ENCODE measurements at places on chromosomes 1 and 21.

- no peak for DNase-seq
Observed at GRCh38 chr1:248733566-248733965, 22.0 kb downstream of the LYPD8 start.

DNA sequence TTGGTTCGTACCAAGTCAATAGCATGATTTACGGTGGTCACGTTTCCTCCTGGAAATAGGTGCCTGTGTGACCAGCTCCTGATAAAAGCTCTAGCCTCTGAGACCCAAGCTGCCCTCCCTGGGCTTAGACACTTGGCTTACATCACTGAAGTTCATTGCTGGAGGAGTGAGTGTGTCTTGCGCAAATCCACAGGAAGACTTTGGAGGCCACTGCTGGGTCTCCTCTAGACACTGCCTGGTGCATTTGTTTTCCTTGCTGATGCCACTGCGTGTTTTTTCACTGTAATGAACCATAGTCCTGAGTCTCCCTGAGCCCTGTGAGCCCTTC, 230.6 kb downstream of the DSCAM start:
- DNase-seq, result no peak

- no peak for DNase-seq
Observed at GRCh38 chr1:114021665-114022099, 42.4 kb downstream of the OLFML3 start.

GRCh38 chr1:181089017-181089675, 646 bp downstream of the IER5 start:
- no peak for DNase-seq

DNA sequence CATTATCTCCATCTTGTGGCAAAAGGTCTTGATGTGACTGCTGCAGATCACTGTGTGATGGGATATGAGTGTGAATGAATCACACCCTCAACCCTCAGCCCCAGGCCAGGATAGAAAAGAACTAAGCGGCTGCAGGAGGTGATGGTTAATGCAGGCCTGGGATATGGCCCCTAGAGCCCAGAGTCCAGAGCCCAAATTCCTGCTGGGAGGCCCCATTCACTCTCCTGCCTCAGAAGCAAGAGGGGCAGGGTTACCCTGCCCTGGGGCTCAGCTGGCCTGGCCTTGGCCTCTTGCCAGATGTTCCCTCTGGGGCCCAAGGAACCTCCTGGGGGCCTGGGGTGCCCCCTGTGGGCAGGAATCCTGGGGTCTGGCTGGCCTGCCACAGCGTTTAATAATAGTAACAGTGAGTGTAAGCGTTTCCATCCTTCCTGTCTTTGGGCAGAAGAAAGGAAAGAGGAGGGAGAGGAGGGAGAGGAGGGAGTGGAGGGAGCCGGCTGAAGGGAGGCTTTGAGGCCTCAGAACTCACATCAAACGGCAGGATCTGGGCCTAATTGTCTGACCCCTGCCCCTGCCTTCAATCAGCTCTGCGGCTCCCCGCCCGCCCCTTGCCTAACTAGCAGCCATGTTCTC, 26.2 kb downstream of the DMAP1 start:
- DNase-seq, result no peak

DNA sequence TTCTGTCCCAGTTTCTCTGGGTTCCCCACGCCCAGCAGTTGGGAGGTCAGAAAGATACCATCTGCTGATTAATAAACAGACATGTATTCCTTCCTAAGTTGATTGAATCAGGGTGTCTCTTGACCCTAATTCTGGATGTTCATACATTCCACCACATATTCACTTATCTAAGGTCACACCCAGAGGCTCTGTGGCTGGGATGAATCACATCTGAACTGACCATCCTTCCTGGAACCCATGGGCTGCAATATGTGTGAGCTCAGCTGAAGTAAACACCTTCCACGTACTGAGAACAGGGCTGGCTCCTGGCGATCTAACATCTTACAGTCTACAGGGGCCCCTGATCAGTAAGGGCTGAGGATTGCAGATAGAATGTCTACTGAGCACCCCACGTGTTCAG, 20.5 kb upstream of the TRABD2B start:
- DNase-seq, result no peak

DNA sequence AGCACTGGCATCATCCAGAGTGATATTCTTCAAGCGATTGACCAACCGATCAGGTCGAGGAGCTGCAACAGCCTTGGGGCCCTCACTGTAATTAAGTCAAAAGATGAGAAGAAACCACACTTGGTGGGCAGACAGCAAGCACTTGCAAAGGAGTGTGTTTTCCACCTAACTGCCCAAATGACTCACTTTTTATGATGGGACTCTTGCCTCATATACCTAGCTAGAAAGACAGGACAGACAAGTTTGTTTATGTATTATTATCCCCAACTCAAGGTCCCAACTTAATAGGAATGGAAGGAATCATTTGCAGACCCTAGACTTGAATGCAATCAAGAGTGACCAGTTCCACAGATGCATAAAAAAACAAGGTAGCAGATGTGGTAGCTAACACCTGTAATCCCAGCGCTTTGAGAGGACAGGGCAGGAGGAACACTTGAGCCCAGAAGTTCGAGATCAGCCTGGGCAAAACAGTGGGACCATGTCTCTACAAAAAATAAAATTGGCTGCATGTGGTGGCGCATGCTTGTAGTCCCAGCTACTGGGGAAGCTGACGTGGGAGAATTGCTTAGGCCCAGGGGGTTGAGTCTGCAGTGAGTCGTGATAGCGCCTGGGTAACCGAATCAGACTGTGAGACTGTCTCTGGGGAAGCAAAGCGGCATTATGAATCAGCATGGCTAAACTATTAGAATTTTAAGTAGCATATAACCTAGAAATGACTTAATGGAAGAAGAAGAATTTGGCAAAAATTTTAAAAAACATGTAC, 2.3 kb upstream of the NRAS start:
- no peak for DNase-seq

DNA sequence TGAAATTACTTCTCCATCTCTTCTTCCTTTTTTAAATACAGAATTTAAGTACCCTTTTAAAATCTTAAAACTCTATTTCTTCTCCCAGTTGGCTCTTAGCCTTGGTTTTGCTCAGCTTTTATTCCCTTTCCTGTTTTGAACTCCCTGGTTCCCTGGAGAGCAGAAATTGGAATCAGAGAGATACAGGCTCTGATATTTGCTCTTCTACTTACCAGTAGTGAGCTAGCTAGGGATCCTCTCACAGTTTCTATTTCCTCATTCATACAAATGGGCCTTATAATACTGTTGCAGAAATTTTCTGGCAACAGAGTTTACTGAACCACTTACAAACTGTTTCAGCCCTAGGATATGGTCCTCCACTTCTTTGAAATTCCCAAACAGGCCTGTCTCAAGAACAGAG, 606.3 kb downstream of the NUF2 start:
- no peak for DNase-seq

DNA sequence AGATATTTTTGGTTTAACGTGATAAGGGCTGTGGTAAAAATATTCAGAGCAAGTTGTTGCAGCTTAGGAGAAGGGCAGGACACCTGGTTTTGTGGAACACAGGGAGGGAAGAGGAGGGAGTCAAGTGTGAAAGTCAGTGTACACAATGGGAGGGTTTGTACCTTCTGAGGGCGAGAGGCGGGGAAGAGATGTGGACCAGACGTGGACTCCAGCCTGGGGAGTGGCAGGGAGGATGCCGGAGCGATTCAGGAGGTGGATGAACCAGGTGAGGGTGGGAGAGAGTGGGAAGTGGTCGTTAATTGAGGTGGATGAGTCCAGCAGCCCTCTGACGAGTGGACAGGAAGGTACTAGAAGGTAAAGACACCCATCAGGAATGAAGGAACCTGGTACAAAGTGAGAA, 52.2 kb upstream of the IRF2BP2 start:
- DNase-seq, result no peak

GRCh38 chr1:1020000-1020404, at the start of gene AGRN:
TSS of gene AGRN (plus strand) at chr1:1020120. CDS start at chr1:1020173, 53 bp downstream.
- DNase-seq, result no peak

DNA sequence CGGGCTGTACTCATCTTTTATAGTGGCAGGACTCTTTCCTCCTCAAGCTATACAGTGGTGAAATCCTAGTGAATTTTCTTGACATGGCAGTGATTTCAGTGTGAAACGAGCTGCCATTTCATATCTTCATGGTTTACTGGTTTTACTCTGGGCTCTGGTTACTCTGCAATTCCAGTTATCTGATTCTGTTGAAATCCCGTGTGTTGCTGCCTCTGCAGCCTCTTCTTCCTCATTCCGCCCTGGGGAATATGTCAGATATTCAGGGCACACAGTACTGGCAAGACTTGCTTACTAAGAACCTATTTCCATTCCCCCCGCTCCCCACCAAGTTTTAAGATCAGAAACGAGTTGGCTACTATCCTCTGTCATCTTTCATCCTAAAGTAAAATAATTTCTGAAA, 7.9 kb upstream of the OR2B11 start:
- DNase-seq, result no peak

- DNase-seq, result no peak
Observed at GRCh38 chr1:106960412-106960811, 96.1 kb upstream of the PRMT6 start.

GRCh38 chr1:159352436-159352835, 50.3 kb downstream of the FCER1A start:
- no peak for DNase-seq

GRCh38 chr1:66519992-66520391, 14.0 kb upstream of the SGIP1 start:
- no peak for DNase-seq

GRCh38 chr21:44709426-44710293, 1.7 kb downstream of the TSPEAR start:
- no peak for DNase-seq

DNA sequence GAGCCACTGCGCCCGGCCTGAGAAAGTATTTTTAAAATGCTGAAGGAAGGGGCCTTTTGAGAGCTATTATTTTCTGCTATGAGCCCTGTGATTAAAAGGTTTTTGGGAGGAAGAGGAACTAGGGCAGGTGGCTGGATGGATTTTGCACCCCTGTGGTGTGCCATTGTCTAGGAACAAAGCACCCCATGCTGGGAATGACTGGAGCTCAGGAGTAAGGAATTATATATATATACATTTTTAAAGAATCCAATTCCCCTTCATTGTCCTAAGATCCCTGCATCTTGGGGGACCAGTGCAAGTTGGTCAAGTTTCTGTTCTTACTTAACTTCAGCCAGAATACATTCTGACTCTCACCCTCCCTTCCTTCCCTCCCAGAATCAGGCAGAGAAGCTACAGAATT, 91.6 kb downstream of the ZNF648 start:
- no peak for DNase-seq

GRCh38 chr21:27564684-27565301, 597.9 kb upstream of the ADAMTS5 start:
- DNase-seq, result peak; percentile 28

DNA sequence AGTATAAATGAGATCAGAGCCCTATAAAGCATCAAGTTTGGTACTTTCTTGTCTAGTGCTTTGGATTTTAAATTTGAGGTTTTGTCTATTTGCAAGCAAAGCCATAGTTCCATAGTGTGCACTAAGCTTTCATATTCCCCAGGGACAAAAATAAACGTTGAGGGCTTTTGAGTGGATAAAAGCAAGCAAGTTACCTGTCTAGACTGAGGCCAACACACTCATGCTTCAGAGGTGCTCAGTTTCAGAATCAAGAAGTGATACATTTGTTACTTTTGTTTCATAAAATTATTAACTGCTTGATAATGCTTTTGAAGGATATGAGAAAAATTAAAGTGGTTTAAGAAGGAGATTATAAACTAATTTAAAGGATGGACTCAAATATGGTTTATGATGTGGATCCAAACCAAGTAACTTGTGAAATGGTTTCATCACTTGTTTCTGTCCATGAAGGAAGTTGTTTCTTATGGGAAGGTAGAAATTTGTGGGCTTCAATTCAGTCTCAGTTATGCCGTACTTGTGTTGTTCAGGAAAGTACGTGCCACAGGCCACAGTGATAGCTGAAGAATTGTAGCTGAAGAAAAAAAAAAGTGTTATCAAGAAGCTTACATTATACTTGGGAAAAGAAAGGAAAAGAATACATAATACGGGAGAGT, 71.2 kb downstream of the CHRM3 start:
- no peak for DNase-seq

DNA sequence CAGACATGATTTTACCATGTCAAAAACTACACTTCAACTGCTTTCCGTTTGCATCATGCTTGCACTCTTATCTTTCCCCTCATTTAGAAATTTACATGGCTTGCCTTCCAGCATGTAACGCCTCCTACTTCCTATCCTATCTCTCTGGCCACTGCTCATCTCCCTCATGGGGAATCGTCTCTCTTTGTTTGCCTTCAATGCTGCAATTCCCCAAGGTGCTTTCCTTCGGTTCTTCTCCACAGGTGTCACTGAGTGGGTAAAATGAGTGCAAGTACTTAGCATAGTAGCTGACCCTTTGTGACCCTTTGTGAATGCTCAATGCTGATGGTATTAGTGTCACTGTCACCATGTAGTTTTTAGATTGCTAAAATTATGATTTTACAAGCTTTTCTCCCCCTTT, 63.1 kb downstream of the APP start:
- DNase-seq, result no peak

DNA sequence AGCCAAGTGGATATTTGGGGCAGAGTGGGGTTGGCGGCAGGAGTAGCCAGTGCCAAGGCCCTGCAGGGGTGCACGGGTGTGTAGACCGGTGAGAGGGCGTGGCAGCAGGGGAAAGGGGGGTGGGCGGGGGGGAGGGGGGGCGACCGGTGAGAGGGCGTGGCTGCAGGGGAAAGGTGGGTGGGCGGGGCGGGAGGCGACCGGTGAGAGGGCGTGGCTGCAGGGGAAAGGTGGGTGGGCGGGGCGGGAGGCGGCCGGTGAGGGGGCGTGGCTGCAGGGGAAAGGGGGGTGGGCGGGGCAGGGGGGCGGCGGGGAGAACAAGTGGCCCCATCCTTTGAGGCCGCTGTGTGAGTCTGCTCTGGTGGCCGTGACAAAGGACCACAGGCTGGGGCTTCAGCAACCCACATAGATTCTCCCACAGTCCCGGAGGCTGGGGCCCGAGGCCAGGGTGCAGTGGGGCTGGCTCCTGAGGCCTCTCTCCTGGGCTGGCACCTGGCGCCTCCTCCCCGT, 25.8 kb downstream of the RRP1 start:
- no peak for DNase-seq

- DNase-seq, result no peak
Observed at GRCh38 chr1:27960762-27961645, 1.2 kb downstream of the XKR8 start.

GRCh38 chr1:97553971-97554370, 366.9 kb downstream of the DPYD start:
- DNase-seq, result no peak

GRCh38 chr1:193471981-193472380, 285.6 kb upstream of the B3GALT2 start:
- no peak for DNase-seq

DNA sequence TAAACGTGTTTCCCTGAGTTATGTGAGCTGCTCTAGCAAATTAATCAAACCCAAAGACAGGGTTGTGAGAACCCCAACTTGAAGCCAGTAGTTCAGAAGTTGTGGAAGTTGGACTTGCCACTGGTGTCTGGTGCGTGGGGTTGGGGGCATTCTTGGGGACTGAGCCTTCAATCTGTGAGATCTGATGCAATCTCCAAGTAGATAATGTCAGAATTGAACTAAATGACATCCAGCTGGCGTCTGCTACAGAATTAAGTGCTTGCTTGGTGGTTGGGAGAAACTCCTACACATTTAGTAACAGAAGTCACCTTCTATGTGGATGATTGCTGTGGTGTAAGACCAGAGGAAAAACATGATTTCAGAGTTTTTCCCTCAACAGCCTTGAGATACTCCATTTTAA, 207.4 kb downstream of the FGGY start:
- DNase-seq, result no peak
